ENCODE measurements at places on chromosomes 1 and 21.

GRCh38 chr1:68811806-68812205 is 314.9 kb upstream of the DEPDC1 start:
- DNase-seq, result peak; percentile 91

DNA sequence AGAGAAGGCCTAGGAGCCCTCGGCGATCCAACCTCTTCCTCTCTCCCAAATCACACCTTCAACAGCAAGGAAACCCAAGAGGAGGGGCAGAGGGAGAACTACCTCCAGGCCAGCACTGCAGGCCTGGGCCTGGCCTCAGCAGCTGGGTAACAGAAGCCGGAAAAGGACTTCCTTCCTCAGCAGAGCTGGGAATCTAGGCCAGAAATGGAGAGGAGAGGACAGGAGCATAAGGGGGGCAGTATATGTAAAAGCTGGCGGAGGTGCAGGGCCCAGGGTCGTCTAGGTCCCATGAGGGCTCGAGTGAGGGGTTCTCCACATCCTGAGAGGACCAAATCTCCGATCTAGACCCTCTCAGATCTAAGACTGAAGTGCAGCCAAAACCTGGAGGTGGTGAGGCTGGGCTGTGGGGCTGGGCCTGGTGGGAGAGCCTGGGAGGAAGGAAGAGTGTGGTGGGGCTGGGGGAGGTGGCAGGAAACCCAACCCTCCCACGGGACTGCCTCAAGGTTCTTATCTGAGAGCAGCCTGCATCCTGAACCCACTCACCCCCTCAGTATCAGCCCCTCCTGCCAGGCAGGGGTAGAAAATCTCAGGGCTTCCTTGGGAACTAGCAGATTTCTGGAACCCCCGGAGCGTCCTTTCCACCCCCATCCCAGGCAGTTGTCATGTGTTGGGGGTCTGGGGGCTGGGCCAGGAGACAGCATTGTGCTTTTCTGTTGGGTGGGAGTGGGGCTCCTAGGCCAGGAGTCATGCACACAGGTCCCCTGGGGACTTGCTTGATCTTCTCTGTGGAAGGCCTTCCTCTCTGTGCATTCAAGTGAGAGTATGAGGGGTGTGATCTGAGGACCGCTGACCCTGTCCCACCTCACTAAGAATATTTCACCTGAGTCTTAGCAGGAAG is 33.0 kb downstream of the PIK3C2B start:
- DNase-seq, result no peak

- peak; percentile 32 for DNase-seq
Measured at GRCh38 chr1:154609398-154610380, 1.7 kb upstream of the ADAR start.

- DNase-seq, result no peak
Measured at GRCh38 chr1:90989990-90990389, 31.8 kb downstream of the ZNF644 start.

GRCh38 chr1:97433094-97433823 is 487.6 kb downstream of the DPYD start:
- no peak for DNase-seq
